Naive thymus-derived CD8-positive, alpha-beta T cell (primary cell): ENCODE measurements at places on chromosomes 12 and 14. TPM values are rescaled to one million over a fixed set of nuclear protein-coding genes. Genes with fewer than 3 reads are reported as not detected.

DNA sequence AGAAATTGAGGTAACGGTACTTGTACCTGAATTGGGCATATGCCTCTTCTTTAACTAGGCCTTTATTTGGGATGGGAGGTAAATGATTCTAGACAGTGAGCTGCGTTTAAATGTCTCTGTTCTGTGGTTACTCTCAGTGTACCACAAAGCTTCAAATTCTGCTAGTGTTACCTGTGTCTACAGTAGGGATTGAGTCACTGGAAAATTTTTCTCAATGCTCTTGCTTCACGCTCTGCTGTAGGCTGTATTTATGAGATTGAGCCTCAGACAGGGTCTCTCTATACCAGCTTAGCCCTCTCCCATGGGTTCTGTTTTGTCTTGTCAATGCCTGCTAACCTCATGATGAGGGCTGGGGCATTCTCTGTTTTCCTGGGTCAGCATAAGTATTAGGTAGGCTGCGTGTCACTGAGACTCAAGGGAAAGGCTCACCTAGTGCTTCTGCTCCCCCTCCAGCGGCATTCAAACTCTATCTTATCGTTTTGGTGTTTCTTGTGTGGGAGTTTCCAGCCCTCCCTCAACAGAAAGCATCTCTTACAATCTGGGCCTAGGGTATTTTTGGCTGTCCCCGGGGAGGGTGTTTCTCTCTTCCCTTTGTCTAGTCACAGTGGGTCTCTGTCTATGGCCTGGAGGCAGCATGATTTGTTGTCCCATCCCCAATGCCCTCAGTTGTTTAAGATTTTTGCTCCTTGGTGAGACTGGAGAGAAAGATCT is 285.8 kb downstream of the ADGRD1 start:
- no peak for DNase-seq

DNA sequence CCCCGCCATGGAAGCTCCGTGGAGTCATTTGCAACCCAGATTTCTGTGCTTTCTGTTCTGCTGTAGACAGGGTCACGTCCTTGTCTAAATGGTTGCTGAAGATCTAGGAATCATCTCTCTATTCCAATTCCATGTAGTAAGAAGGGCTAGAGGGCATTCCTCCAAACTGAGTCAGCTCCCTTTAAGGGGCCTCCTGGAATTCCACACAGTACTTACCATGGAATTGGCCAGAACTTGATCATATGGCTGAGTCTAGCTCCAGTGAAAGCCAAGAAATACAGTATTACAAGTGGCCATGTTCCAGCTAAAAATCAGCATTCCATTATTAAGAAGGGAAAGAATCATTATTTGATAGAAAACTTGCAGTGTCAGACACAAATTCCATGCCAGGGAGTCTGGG is 171.9 kb downstream of the PRKCH start:
- DNase-seq = no peak

DNA sequence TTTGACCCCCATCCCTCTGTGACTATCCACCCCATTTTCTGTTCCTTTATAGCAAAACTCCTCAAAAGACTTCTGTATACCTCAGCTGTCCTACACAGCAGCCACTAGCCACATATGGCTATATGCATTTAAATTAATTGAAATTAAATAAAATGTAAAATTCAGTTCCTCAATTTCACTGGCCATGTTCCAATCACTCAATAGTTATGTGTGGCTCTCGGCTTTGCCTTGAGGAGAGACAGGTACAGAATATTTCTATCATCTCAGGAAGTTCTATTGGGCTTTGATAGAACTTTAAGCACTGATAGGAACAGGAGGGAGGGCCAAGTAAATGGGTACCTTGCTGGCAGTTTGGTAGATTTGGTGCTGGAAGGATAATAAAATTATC is 280.3 kb upstream of the AMIGO2 start:
- DNase-seq = no peak

DNA sequence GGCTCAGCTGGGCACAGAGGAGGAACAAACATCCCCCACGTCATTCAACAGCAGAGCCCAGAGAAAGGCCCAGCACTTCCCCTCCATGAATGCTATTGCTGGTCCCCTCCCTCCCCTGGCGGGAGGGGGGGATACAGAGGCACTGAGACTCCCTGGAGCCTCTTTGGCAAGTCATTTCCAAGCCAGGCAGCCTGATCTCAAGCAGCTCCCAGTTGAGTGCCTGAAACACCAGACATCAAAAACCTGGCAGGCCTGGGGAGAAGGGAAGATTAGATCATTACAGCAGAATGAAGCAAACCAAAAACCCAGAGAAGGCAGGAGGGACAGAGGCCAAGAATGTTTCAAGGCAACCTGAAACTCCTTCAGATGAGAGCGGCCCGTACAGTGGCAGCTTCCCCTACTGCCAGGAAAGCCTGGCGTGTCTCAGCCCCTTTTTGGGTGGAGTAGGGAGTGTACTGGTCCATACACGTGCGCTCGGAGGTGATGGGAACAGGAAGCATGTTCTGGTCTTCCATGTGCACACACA is 92.1 kb downstream of the LRRC74A start:
- no peak for DNase-seq

GRCh38 chr14:91009501-91010152 is 50.8 kb downstream of the RPS6KA5 start:
- DNase-seq = peak; percentile 57

- DNase-seq = peak; percentile 46
These were observed 300.0 kb downstream of the AEBP2 start for GRCh38 chr12:19739195-19739776.

DNA sequence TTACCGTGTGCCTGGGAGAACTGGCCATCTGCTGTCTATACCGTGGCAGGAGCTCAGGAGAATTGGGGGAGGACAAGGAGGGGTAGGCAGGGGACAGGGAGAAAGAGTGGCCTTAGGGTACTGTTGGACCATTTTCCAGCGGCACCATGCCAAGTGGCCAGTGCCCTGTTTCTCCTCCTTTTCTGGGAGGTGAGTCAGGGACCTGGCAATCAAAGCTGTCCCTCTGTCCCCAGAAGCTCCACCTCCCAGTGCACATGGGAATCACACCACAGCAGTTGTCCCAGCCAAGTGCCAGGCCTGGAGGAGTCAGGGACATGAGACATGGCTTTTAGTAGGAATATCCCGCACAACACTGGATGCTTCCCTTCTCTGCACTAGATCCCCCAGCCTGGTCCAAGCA is 118.0 kb downstream of the GCH1 start:
- DNase-seq = no peak

DNA sequence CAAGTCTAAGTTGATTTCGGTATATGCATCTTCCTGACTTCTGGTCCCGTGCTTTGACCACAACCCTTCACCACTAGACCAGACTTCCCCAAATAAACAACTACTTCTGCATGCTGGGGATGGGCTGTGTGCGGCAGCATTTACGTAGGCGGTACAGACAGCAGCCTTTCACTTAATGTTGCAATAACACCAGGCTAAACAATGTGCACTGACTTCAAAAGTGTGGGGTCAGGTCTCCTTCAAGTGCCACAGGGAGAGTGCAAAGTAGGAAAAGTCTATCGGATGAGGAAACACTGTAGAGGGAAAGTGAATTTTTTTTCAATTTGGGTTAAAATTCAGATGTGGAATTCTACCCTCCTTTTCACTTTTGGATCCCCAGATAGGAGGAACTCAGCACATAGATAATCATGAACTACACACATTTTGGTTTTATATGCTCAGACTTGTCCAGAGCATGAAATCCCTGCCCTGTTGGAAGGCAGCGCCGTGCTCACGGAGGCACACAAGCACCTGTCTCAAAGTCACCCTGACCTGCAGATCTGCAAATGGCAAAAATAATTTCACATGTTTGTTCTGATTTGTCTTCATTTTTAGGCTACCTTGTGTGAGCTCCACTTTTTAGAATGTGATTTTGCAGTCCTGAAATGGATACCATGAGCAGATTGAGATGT is 3.6 kb upstream of the FOS start:
- peak; percentile 69 for DNase-seq

- DNase-seq = no peak
These were observed 94.7 kb downstream of the ERGIC2 start for GRCh38 chr12:29286081-29286790.

DNA sequence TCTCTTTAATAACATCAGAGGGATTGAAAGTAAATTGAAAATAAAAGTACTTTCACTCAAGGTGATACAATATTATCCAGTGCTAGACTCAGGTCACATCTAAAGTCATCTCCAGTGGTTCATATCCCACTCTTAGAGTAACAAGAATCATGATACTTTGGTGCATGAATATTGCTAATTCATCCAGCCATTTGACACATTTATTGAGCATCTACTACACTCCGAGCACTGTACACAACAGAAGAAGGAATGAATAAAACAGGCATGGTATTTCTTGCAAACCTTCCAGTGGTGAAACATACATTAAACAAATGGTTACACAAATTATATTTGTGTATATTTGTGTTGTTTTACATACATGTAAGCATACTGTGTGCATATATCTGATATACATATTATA is 116.0 kb upstream of the TMCC3 start:
- DNase-seq = no peak

- DNase-seq = no peak
These were observed 45.9 kb downstream of the DYRK2 start for GRCh38 chr12:67694306-67694900.

DNA sequence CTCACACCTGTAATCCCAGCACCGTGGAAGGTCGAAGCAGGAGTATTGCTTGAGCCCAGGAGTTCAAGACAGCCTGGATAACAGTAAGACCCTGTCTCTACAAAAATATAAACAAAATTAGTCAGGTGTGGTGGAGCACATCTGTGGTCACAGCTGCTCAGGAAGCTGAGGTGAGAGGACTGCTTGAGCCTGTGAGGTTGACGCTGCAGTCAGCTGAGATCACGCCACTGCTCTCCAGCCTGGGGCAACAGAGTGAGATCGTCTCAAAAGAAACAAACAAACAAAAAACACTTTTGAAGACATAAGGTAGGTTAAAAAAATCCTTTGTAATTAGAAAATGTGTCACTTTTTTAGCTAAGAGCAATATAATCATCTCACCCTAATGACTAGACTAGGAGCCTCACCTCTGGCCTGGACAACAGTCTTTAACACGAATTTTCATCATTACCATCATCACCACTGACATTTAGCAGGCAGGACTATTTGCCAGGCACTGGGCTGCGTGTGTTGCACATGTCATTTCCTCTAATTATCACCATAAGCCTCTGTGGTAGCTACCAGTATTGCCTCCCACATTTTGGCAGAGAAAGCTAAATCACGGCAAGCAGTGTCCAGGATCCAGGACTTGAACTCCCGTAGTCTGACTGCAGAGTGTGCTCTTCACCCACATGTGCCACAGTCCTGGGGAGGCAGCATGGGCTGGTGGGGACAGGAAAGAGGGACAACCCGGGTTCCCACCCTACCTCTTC is 4.6 kb upstream of the SYCP3 start:
- DNase-seq = peak; percentile 68

GRCh38 chr14:20418501-20418909 is 5.2 kb upstream of the TEP1 start:
- no peak for DNase-seq

DNA sequence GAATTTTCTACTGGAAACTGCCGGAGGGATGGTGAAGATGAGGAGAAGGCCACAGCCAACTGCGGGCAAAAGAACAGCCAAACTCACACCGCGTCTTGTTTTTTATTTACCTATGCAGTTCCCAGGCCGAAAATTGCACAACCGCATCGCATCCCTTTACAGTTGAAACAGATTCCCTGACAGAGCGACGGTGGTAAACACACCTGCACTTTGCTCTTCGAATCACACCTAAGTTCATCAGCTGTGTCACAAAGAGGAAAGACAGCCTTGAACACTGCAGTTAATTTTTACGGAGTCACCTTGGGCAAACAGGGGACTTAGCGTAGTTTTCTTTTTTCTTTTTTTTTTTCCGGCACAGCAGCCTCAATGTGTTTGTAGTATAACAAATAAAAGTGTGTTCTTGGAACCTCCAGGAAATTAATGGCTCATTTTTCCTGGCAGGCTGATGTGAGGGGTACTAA is 272.0 kb upstream of the DIO3 start:
- no peak for DNase-seq

DNA sequence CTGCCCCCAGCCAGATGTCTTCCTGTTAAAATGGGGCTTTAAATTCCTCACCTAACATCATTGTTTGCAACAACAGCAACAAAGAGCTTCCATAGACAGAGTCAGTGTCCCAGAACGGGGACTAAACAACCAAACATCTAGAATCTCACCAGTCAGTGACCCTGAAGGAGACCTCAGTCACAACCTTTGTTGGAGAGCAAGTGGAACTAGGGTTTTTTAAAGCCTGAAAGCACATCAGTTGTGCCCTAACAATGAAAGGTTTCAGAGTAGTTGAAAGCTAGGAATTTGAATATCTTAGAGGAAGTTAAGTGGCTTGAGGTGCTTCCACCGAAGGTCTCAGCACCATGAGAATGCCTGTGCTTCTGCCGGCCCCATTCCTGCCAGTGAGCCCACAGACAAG is 5.0 kb upstream of the ALDH2 start:
- DNase-seq = no peak

DNA sequence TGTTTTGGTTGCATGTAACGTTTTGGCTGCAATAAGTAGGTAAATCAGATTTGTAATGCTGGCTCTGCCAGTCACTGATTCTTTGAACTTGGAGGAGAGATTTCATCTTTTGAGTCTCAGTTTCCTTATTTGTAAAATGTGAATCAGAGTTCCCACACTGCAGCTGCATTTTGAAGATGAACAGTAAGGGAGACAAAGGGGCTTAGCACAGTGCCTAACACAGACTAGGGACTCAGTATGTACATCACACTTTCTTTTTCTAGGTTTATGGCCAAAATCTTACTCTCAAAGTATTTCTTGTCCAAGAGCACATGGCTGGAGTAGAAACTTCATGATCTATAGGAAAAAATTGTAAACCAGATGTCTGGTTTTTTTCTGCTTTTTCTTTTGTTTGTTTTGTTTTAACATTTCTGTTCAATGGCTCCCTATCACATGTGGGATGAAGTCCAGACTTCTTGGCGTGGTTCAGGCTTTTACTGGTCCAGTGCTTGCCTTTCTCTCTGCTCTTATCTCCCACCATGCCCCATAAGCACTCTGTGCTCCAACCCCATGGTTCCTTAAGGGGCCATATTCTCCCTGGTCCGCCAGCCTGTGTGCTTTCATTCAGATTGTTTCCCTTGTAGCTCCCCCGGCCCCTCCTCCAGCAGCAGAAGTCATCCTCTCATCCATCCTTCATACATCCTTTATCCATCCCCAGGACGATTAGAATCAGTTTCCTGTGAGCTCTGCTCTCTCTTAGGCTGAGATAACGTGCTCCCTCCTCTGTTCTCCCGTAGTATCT is 58.0 kb downstream of the SYNE2 start:
- no peak for DNase-seq

- no peak for DNase-seq
These were observed 17.1 kb downstream of the PLD4 start for GRCh38 chr14:104941508-104942365.

DNA sequence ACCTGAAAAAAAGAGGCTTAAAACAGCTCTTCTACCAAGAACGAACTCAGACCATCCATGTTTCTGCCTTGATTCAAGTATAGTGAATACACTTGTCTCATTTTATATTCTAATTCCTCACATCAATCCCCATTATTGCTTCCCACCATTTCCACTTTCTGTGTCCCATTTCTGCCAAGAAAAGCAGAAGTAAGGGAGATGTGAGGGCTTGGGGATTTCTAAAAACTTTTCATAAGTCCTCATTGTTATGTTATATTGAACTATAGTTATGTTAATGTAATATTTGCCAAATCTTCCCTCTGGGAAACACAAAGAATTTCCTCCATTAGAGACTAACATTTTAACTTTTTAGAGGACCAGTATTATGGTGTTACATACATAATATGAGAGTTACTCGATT is 48.2 kb upstream of the PSMA6 start:
- DNase-seq = no peak

TRIP11 gene
- total RNA-seq = 70.8 TPM

PMEL gene
- total RNA-seq = not detected

HOXC6 gene
- total RNA-seq = not detected

SPIC gene
- total RNA-seq = not detected

PCED1B gene
- 83.9 TPM for total RNA-seq

P2RX2 gene
- total RNA-seq = not detected

IL31 gene
- not detected for total RNA-seq

NUMB gene
- 46.8 TPM for total RNA-seq

HVCN1 gene
- total RNA-seq = 21.0 TPM
